Activated CD4-positive, alpha-beta T cell treated with anti-CD3 and anti-CD28 coated beads, Interleukin-2, amount 50 U/mL, for 1 hour (primary cell): ENCODE measurements at places on chromosomes 5 and 9.

DNA sequence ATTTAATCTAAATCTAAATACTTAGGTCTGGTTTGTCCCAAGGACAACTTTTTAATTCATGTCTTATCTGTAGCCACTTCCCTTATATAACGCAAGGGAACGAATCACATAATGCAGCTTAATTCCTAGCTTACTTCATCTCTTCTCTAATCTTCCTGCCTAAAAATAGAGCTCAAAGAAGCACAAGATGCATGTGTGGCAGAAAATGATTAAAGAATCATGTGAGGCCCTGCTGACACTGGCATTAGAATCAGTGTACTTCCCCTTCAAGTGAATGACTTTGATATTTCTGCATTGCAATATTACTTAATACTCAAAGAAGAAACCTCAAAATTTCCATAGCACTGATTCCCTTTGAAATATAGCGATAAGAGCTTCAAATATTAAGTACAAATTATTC is 317.9 kb upstream of the FTMT start:
- no peak for DNase-seq

- DNase-seq: no peak
Measured at GRCh38 chr5:100595152-100595811, 60.1 kb downstream of the FAM174A start.

GRCh38 chr9:69155341-69156030 is 18.6 kb upstream of the TJP2 start:
- no peak for DNase-seq

DNA sequence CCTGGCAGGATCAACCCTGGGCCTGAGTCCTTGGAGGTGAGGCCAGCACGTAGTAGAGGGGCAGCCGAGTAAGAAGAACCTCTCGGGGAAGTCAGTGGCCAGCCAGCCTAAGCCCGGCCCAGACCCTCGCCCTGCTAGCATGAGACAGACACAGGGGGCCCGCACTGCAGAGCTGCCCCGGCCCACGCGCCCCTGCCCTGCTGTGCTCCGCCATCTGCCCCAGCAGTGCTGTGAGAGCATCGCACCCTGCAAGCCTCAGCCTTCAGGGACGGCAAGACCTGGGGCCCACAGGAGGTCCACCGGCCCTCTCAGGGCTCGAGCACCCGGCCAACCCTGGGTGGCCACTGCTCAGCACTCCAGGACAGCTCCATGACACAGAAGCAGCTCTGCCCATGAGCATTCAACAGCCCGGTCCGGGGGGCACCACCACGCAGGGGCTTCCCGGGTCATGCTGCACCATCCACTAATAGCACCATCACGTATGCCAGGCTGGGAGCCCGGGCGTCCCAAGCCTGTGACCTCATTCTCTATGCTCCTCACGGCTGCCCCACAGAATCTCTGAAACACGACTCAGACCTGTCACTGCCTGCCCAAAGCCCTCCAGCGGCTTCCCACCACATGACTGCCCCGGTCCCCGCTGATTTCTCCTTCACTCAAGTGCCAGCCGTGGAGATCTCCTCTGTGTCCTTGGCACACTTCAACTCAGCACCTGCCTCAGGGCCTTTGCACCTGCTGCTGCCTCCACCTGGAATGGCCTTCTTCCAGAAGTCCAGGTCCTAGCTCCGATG is 38.1 kb downstream of the ADAMTS2 start:
- no peak for DNase-seq

DNA sequence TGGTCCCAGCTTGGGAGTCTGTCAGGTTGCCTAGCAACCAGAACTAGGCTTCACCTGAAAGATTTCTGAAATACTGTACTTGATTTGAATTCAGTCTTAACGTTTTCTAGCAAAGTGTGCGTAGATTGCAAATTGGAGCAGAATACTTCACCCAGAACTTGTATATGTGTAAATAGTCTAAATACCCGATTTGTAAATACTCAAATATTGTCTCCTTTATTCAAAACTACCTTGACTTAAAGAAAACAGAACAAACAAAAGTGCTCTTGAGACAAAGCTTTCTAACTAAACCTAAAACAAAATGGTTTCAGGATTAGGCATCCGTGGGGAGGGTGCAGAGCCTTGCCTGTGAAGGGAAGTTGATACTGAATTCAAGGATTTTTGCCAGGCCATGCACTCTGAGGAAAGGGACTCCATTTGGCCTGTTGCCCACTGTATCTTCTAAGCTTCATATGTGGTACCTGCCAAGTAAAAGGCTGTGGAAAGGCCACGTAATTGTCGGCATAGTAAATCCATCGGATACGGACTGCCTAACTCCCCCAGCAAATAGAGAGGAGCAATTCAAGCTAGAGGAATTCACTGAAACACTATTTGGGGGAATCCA is 744 bp upstream of the HMGCS1 start:
- no peak for DNase-seq

GRCh38 chr9:72855321-72855720 is 97.5 kb downstream of the ALDH1A1 start:
- DNase-seq: no peak

GRCh38 chr5:142811866-142812557 is 41.8 kb downstream of the ARHGAP26 start:
- no peak for DNase-seq

GRCh38 chr9:37017546-37017945 is 16.5 kb downstream of the PAX5 start:
- no peak for DNase-seq

DNA sequence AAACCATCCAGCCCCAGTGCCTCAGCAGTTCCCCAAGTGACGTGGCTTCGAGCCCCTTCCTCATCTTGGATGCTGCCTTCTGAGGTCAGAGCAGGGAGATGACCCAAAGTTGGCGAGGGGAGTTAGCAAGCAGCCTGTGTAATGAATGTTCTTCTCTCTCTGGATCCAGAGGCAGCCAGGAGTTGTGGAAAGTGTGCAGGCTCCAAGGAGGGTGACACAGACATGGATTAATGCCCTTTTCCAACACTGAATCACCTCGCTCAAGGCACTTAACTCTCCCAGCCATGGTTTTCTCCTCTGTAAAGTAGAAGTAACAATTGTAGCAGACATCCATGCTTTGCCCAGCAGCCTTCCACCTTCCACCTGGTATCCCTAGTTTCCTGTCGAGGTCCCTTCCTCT is 64.6 kb upstream of the HAND1 start:
- no peak for DNase-seq

DNA sequence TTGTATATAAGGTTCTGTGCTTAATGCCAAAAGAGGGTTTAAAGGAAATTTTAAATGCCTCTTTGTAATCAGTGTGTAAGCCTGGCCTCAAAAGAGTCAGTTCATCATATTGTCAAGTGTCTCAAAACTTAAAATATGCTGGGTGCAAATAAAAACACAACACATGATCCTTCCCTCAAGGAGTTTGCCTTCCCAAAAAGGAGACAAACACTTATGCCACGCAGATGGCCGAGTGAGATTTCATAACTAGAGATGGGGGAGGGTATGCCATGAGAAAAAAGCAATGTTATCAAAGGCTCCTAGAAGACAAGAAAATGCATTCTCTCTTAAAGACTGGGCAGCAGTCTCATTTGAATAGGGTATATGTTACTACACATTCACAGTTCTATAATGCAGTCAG is 55.2 kb downstream of the FBXO38 start:
- DNase-seq: no peak

DNA sequence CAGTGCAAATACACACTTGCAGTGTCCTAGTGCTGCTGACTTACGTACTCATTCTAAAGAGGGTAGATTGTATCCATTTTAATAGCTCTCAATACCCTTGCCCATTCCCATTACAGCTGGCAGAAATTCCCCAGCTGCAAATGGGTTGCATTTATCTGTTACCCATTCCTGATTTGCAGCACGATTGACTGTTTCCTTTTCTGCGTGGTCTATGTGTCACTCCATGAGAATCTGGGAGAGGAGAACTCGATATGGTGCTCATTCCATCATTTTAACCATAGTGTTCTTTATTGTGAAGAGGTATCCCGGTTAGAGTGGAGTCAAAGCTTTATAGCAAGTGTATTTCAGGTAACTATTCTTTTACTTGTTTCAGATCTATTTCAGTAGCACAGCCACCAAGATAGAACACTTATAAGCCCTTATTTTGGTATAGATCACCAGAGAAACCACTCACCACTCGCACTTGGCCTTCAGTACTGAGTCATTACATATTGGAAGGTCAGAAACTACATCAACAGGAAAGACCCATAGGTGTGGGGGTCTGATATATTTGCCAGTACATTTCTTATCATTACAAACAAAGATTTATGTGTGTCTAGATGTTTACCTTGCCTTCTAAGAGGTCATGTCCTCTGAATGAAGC is 139.5 kb downstream of the MUSK start:
- no peak for DNase-seq

- DNase-seq: no peak
Measured at GRCh38 chr9:99013550-99013949, 69.8 kb downstream of the COL15A1 start.

DNA sequence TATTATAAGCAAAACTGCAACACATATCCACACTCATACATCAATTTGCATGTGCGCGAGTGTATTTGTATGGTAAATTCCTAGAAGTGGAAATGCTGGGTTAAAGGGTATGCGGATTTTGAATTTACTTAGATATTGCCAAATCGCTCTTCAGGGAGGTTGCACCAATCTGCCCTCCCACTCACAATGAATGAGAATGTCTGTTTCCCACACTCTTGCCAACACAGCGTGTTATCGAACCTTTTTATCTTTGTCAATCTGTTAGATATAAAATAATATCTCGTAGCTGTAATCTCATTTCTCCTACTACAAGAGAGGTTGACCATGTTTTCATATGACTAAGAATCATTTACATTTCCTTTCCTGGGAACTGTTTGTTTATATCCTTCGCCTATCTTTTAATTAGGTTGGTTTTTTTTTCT is 35.7 kb downstream of the LHX2 start:
- no peak for DNase-seq

GRCh38 chr5:108382784-108383330 is 959 bp upstream of the FBXL17 start:
- no peak for DNase-seq

DNA sequence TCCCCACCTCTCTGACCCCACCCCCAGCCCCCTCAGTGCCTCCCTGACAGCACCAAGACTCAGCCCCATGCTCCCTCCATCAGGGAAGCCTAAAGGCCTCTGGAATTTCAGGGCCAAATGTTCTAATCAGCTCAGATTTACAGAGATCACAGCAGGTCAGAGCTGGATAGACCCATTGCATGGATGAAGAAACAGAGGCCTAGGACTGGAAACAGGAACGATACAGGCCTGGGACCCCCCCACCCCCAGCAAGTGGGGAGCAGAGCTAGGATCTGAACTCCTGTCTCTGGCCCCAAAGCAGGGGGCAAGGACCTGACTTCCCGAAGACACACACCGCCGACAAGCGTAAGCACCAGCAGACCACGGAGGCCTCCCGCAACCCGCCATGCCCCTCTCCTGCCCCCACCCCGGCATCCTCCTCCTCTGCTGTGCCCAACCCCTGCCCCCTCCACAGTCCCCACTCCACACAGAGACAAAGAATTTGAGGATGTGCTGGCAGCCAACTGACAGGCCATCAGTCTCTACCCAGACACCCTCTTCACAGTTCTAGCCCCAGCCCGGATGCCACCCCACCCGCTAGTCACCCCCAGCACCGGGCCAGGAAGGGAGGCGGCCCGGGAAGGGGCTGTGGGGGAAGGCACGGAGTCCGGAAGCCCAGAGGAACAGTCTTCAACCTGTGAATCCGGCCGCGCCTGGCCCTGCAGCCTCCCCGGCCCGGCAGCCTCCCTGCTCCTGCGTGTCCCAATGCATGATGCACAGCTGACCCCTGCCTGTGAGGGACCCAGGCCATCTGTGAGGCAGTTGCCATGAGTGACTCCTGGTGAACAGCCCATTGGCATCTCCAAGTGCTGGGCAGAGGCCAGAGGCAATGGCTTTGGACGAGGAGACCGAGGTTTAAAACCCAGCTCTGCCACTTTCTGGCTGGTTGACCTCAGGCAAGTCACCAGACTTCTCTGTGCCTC is 31.3 kb downstream of the NDUFA8 start:
- DNase-seq: no peak

- no peak for DNase-seq
Measured at GRCh38 chr9:121277026-121277425, 9.1 kb downstream of the GSN start.

- DNase-seq: no peak
Measured at GRCh38 chr9:89179895-89180734, 1.5 kb upstream of the SHC3 start.

DNA sequence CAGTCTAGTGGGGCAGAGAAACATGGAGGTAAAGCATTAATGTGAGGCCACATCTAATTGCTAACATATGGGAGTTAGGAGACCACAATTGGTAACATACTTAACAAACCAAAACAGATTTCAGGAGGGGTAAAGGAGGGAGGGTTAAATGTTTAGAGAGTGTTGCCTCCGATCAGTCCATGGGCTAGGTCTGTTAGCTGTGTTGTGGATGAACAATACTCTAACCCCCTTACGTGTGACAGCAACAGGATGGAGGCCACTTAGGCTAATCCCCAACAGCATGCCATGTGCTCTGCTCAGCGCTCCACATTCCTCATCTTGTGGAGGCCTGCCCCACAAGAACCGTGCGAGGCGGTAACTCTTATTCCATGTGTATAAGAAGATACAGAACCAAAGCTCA is 167.0 kb downstream of the CRB2 start:
- DNase-seq: no peak

- no peak for DNase-seq
Measured at GRCh38 chr5:44697025-44697424, 111.7 kb upstream of the MRPS30 start.

- no peak for DNase-seq
Measured at GRCh38 chr5:50547303-50547702, 106.2 kb upstream of the EMB start.

- no peak for DNase-seq
Measured at GRCh38 chr5:179870403-179870903, 11.8 kb upstream of the MRNIP start.

DNA sequence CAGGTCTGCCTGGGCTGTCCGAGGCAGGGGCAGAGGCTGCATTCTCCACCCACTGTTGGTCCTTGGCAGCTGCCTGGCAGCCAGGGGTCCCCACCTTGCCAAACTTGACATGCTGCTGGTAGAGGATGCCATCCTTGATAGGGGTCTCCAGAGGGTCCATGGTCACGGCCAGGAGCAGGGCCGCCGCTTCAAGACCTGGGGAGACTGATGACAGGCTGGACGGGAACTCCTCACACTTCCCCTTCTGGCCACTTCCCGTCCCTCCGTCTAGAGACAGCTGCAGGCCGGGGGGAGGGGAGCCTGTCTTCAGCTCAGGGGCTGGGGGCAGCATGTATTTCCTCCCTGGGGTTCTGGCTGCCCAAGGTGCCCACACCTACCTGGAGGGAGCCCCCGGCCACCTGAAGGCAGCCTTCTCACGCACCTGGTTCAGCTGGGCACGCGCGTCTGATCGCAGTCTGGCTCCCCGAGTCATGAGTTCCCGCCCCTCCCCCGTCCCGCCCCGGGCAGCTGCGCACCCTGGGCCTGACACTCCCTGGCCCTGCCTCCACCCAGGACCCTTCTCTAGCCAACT is at the start of gene DOK3:
DOK3 (minus strand) TSS at position 446 of the 571 bp plus-strand sequence; CDS start at position 160, 286 bp downstream.
- DNase-seq: no peak

GRCh38 chr5:135161221-135161620 is 127.2 kb upstream of the PITX1 start:
- DNase-seq: no peak

GRCh38 chr9:104872656-104873488 is 55.1 kb downstream of the ABCA1 start:
- no peak for DNase-seq

GRCh38 chr5:135133698-135134515 is 99.9 kb upstream of the PITX1 start:
- no peak for DNase-seq
